Activated T-helper 1 cell treated with anti-CD3 and anti-CD28 coated beads, Interleukin-2, amount 50 U/mL, for 16 hours (primary cell): ENCODE measurements at places on chromosomes 11 and 22.

DNA sequence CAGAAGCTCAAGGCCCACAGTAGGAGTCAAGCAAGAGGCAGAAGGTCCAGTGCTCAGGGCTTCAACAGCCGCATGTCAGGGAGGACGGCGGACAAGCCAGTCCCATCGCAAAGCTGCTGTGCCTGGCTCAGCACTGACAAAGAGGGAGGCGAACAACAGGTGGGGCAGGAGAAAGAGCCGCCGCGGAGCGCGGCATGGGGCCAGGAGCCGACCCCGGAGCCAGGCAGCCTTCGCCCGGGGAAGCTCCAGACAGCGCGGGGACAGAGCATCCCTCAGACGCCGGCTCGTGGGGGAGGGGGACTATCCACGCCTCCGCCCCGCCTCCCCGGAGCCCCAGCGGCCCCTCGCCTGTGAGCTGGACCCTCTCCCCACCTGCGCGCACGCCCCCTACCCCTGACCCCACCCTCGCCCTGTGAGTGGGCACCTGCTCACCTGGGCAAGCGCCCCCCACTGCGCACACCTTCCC is 369 bp downstream of the DHCR7 start:
- no peak for DNase-seq

GRCh38 chr22:21041937-21042336 is 3.8 kb upstream of the LRRC74B start:
- no peak for DNase-seq

DNA sequence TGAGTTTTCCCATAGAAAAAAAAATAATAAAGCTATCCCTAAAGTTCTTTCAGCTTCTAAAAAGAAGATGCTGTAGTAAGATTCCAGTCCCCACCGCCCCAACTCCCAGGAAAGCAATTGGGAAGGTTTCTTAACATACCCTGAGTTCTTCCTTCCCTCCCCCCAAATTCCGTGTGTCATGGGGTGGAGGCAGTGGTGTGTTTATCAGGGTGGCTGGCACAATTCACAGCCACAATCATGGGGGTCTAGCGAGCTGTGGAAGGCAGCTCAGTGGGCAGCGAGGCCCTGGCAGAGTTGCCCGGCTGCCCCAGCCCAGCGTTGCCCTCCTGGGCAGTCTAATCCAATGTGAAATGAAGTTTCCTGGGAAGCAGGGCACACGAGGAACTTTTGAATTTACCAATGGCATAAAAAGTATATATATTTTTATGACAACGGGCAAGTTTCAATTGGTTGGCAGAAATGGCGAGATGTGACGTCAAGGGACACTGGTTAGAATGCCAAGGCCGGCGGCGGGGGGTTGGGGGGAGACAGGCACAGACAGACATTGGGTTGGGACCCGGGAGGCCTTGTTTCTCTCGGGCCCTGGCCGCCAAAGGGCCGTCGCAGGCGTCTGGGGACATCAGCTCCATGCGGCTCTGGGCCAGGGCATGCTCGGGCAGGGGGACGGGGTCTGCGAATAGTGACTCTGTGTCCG is 80.7 kb upstream of the PPARA start:
- no peak for DNase-seq

- DNase-seq, result no peak
Observed at GRCh38 chr11:90699791-90700400, 477.0 kb upstream of the CHORDC1 start.
